Foreskin melanocyte (primary cell): ENCODE measurements at places on chromosomes 4 and X.

DNA sequence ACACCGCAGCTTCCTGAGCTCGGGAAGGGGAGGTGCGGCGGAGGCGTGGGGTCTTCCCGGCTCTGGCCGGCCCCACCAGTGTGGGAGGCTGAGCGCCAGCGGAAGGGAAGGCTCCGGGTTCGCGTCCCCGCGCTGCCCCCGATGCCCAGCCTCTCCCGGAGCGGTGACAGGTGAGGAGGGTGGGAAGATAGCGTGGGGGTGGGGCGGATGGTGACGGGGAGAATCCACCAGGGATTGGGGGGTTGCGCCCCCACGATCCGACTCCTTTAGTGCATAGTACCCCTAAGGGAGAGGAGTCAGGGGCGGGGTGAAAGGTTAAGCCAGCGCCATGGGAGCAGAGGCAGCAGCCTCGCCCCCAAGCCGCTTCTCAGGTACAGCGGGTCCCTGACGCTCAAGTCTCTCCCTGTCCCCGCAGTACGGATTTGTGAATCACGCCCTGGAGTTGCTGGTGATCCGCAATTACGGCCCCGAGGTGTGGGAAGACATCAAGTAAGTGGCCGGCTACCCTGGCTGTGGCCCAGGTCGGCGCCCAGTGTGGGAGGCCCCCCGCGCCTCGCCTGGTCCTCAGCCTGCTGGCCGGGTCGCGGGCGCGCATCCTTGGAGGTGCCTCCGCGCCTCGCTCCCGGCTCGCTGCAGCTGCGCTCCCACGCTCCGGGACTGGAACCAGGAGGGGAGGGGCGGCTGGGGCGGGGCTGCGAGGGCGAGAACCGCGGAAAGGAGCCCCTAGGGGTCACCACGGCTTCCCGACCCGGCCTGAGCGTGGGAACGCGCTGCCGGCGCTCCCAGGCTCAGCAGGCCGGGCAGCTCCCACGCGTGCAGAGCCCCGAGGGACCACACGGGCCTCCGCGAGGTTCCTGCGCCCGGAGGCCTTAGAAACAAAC is 791 bp downstream of the GUCY1B1 start:
- DNase-seq, result no peak

DNA sequence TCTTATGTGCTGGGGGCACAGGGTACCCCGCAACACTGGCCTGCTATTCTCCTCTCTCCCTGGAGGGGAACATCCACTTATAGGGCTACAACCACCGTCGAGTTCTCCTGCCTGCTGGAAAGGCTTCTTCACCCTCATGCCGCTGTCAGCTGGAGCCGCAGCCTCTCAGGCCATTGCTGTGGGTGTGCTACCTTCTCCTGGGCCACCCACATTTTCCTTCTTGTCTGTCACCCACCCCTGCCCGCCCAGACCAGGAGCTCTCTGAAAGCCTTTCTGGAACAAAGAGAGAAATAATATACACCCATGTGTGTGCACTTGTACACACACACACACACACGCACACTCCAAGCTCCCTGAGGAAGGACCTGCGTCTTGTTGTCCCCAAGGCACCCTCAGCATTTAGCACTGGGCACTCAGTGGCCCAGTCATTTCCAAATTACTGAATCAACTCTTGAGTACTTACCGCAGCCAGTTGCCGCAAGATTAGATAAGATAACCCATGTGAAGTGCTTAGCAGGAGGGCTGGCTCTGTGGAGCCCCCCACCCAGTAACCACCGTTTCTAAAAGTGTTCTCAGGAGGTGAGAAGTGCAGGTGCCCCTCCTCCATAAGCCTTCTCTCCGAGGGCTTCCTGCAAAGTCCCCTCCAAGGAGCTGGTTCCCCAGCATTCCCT is 50.2 kb downstream of the CPZ start:
- no peak for DNase-seq

DNA sequence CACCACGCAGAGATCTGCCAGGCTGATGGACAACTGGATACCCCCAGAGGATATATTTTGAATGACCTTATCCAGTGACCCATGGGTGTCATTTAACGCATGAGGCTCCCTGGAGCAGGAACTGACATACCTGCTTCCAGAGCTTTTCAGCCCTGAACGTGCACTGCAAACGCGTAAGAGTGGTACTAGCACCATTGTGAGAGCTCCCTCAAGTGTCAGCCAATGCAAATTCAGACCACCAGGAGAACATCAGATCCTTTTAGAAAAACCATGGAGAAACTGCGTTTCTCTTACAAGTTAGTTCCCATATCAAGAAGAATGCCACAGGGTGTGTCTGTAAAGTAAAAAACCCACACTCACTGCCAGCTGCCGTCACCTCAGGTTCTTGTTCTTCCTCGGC is 7.3 kb downstream of the TREX2 start:
- no peak for DNase-seq

- DNase-seq, result no peak
Measured at GRCh38 chr4:116664198-116664597, 421.2 kb downstream of the TRAM1L1 start.

- DNase-seq, result no peak
Measured at GRCh38 chr4:38920186-38920585, 52.6 kb downstream of the FAM114A1 start.
